ENCODE measurements at places on chromosomes 4 and X.
A peak's percentile ranks its signal among the peaks of the same experiment; 100 is the strongest.

- no peak for DNase-seq
Measured at GRCh38 chr4:1554876-1555265, 129.2 kb downstream of the FAM53A start.

GRCh38 chr4:95590615-95591014 is 41.8 kb upstream of the UNC5C start:
- DNase-seq: no peak

GRCh38 chrX:13658602-13659001 is 5.7 kb downstream of the TCEANC start:
- no peak for DNase-seq

DNA sequence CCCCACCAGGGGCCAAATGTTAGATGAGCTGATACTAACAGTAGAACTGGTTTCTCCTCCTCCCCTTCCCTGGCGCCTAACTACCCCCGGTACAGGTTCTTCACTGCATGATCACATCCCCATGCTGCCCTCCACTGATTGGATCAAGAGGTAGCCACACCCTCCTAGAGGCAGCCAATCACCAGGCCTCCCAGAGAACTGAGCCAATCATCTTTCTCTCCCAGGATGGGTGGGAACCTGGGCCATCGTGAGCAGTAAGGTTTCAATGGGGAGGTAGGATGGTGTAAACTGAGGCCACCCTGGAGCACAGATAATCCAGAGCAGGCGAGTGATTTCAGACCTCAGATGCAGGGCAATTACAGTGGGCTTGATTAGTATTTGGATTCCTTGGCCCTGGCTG is 64.2 kb downstream of the PPP2R2C start:
- DNase-seq: no peak

GRCh38 chr4:76194325-76194724 is 19.3 kb downstream of the SCARB2 start:
- DNase-seq: peak; percentile 96

DNA sequence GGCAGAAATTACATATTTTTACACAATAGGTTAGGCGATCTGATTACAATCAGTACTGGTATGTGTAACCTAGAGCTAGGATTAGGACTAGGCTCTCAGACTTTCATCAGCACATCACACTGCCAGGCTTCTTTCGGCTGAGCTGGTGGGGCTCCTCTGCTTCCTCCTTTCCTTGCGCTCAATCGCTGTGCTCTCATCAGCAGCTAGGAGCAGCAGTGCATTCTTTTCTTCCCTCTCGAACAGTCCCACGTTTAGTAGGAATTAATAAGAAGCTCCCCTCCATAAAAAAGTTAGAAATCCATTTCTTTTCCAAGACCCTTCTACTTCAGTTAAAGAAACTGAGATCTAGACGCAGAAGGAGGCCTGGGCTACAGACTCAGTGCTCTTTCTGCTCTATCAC is 350.4 kb downstream of the SPRY1 start:
- DNase-seq: no peak

- no peak for DNase-seq
Measured at GRCh38 chr4:133355633-133356032, 206.5 kb downstream of the PCDH10 start.

DNA sequence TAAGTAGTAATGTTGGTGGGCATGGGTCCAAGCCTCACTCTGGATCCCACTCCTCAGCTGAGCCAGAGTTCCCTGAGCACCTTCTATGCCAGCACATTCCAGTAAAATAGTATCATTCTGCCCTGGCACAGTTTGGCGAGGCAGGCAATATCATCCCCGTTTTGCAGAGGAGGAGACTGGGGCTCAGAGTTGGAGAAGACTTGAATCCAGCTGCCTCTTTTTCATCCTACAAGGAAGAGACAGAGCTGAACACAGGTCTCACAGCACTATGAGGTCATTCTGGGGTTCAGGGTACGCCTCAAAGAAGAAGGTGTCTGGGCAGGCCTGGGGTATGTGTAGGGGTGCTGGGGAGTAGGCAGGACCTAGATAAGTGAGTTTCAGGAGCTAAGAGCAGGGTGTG is 103.9 kb upstream of the STX18 start:
- DNase-seq: no peak

DNA sequence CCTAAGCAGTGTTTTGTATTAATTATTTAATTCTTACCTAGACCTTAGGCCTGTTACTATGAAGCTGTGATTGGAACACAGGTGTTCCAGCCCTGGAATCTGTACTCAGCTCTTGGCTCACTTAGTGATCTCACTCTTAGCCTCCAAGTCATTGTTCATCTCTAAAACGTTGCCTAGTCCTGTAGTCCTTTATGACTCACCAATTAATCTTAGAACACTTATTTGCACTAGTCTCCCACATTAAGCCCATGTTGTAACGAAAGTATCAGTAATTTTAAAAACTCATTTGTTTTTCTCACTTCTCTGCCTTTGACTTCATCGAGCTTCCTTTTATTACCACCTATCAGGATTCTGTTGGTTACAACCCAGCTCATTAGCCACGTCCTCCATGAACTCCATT is 1224.7 kb upstream of the TENM3 start:
- no peak for DNase-seq

- DNase-seq: no peak
Measured at GRCh38 chrX:153416781-153417450, 5.6 kb downstream of the ZFP92 start.

DNA sequence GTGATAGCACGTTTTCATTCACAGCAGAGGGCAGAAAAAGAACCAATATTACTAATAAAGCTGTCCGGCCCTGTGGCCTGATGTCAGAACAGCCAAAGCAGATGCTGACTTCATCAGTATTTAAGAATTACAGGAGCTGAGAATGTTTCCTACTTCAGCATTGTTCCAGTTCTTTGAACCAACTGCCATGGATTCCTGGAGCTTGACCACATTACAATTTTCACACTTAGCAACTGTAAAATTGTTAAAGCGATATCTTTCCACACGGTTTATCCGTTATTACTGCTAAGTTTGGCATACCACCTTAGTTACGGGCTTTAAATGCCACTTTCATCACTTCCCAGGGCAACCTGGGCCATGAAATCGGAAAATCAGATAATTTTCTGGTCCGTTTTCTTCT is 118.2 kb downstream of the EPHA5 start:
- DNase-seq: no peak

DNA sequence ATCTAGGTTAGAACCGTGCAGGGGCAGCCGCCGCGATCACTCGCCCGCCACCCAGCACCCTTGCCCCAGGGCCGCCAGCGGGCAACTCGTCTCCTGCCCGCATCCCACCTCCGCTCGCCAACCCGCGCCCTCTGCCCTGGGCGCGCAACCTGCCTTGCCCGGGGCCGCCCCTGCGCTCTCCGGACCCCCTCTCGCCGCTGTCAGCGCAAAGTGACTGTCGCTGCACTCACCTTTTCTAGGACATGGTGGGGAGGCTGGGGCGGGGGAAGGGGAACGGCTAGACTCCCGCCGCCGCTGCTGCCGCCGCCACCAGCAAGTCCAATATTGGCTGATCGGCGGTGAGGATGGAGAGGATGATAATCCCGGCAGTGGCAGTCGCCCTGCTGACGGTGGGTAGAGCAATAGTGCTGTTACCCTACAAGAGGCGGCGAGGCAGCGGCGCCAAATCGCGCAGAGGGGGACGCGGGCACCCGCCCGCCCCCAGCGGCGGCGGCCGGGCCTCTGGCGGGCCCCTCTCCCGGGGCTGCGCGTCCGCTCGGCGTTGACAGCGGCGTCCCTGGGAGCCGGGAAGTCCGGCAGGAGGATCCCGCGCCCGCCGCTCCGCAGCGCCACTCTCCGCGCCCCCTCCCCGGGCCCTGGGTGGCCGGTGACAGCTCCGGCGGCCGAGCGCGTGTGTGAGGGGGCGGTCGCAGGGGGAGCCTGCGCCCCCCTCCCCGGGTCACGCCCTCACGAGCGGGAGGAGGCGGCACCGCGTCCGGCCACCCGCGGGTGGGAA is 2.3 kb upstream of the NR3C2 start:
- DNase-seq: no peak

GRCh38 chr4:1993169-1993516 is 15.6 kb downstream of the NELFA start:
- DNase-seq: no peak

- no peak for DNase-seq
Measured at GRCh38 chr4:2799224-2799911, 6.5 kb downstream of the SH3BP2 start.

- no peak for DNase-seq
Measured at GRCh38 chrX:128884430-128884829, 638.9 kb downstream of the SMARCA1 start.

GRCh38 chr4:47551682-47552081 is 66.6 kb downstream of the ATP10D start:
- DNase-seq: no peak

- DNase-seq: no peak
Measured at GRCh38 chr4:7691982-7692381, 247.7 kb downstream of the AFAP1 start.

DNA sequence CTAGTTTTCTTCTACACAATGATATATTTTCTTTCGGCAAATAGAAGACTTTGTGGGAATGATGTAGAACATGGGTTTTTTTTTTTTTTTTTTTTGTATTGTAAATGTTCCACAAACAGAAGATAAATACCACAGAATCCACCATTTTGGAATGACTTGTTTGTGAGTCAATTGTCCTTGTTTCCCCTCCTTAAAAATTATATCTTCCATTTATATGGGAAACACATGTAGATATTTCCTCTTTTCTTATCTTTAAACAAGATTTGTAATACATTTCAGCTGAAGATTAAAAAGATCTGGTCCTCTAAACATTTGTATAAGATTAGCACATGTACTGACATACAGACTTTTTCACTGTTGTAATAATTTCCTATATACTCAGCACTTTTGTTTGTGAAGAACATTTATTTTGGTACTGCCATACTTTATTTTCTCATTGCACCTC is 304.6 kb downstream of the SPRY1 start:
- no peak for DNase-seq

DNA sequence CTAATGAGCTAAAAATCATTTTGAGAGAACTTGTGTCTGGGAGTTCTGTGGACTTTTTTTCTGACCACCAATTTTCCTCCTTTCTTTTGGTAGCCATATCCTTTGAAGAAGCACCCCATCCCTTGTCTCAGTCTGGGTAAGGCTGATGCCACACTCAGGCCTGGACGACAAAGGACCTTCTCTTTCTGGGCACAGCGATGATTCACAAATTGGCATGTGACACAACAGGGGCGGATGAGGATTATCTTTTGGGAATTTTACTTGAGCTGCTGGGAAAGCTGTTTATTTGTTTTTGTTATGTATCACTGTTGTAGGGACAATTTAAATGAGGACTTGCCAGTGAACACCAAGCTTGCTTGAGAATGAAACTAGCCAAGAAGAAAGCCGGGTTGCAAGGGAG is 233.4 kb upstream of the HAND2 start:
- DNase-seq: no peak

DNA sequence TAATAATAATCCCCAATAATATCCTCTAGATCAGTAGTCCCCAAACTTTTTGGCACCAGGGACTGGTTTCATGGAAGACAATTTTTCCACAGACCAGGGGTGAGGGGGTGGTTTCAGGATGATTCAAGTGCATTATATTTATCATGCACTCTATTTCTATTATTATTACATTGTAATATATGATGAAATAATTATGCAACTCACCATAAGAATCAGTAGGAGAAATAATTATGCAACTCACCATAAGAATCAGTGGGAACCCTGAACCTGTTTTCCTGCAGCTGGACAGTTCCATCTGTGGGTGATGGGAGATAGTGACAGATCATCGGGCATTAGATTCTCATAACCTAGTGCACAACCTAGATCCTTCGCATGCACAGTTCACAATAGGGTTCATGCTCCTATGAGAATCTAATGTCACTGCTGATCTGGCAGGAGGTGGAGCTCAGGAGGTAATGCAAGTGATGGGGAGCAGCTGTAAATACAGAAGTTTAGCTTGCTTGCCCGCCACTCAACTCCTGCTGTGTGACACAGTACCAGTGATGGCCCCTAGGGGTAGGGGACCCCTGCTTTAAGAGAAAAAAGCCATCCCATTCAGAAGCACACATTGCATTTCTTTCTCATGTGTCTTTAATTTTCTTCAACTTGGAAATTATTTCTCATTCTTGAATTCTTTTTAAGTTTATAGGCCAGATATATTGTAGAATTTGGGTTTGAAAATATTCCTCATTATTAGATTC is 16.0 kb upstream of the SH3RF1 start:
- no peak for DNase-seq

- no peak for DNase-seq
Measured at GRCh38 chr4:101252721-101253120, 94.6 kb downstream of the PPP3CA start.

DNA sequence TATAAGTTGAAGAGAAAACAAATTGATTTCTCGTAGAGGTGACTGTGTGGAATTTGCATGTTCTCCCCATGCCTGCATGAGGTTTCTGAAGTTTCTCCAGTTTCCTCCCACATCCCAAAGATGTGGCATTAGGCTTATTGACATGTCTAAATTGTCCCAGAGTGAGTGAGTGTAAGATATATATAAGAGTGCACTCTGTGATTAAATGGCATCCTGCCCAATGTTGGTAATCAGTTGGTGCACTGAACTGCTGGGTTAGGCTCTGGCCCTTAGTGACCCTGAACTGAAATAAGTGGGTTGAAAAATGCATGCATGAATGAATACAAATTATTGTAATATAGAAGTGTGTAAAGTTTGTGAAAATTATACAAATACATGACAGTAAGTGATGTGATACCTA is 1106.5 kb downstream of the TECRL start:
- no peak for DNase-seq

GRCh38 chr4:58564695-58565475 is 1454.7 kb upstream of the IGFBP7 start:
- no peak for DNase-seq

DNA sequence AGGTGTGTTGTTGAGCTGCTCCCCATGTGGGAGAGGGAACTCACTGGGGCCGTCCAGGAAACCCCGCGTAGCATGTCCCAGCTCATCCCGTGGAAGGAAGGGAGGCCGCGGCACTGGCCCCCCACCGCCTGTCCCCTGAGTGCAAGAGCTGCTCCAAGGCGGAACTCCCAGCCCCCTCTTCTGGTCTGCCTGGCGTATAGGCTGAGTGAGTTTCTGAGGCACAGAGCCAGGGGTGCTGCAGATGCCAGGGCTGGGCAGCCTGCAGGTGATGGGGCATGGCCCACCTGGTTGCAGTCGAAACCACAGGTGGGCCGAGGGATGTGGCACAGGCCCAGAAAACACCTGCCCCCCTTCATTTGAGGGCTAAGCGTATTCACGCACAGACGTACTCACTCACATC is 49.6 kb downstream of the ABLIM2 start:
- DNase-seq: no peak

All from epithelial cell of proximal tubule (primary cell).